Memory B cell (primary cell): ENCODE measurements at places on chromosomes 12 and 14.

DNA sequence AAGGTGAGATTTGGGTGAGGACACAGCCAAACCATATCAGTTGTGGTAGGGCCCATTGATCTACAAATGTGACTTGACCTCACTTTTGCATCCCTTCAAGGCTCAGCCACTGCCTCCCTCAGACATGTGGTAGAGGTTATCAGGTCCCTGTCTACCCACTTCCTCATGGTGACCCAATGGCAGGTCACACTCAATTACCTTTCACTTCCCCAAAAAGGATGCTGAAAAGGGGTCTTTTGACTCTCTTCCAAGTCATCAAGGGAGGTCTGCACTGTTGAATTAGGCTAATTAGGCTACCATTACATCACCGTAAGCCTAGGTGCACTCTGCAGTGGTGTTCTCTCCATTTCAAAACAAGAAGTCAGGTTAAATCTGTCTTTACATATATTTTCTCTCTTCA lies 22.6 kb upstream of the DRAM1 start:
- no peak for DNase-seq

DNA sequence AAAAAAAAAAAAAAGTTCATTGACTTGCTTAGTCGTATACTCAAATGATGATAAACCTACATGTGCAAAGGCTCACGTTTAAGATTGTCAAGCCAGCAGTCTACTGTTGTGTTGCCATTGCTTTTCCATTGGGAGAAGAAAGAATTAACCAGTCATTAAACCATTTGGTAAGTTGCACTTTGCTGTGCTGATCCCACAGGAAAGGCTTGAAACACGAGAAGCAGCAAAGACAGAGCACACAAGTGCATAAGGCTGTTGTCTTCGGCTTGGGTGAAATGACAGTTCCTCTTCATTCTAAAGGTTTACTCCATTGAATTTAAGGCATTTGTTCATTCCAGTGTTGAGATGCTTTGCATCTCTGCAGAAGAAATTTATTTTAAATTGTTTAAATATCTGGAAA lies 50.1 kb downstream of the ZC3H14 start:
- DNase-seq, result no peak

GRCh38 chr14:22602862-22603261 lies 4.8 kb downstream of the ABHD4 start:
- DNase-seq, result no peak

DNA sequence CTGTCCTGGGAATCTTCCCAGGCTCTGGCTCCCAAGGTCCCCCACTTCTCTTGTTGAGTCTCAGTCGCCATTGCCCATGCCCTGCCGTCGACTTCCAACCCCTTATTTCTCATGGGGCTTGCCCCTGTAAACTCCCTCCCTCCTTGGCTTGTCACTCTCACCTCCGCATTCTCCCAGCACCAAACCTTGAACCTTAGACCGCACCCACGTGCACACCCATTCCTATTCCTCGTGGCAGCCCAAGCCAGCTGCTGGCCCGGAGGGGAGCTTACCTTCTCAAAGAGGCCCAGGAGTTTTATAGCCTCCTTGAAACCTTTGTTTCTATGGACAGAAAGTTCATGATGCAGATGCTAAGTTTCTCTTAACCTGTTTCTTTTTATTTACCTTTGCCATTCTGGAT lies 4.6 kb downstream of the JDP2 start:
- DNase-seq, result no peak

DNA sequence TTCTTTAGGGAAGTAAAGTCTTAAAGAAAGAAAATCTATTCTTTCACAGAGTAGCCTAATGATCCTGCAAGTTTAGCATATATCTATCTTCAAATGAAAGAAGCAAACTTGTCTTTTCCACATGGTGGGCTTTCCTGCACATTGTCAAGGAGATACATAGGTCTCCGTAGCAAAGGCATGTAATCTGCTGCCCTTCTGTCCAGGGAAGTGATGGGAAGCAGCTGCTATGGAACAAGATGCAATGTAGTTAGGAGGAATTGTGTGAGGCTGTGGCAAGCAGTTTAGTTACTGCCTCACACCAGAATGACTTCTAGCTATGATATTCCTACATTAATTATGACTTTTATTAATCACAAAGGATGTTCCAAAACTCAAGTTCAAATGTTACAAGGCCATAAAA lies 174.4 kb downstream of the PDZRN4 start:
- DNase-seq, result no peak

GRCh38 chr14:85695300-85695699 lies 165.4 kb downstream of the FLRT2 start:
- no peak for DNase-seq

DNA sequence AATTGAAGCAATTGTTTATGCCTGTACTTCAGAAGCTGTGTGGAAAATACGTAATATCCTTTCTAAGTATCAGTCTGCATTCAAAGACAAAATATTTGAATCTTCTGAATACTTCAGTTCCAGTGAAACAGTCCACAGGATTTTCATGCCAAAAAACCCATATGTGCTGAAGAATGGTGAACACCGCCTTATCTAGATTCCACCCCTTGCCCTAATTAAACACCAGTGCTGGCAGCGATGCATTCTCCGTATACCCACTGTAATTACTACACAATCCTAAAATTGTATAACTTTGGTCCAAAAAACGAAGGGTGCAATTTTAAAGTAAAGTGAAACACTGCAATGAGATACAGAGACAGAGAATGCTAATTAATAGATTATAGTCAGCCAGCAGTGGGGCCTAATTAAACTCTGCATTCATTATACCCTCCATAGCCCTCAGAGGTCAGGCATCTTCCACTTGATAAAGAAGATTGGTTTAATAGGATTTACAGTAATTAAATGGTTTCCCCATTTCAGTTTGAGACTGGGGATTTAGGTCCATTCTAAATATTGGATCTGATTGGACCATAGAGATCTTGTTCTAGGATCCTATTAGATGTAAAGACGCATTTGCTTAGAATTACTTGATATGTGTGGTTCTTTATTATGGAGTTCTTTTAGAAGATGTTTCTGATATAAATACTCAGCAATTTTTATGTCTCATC lies 43.9 kb downstream of the ERC1 start:
- no peak for DNase-seq

GRCh38 chr12:117718559-117718958 lies 250.2 kb downstream of the KSR2 start:
- DNase-seq, result no peak

GRCh38 chr12:26295001-26295400 lies 99.6 kb downstream of the SSPN start:
- no peak for DNase-seq

DNA sequence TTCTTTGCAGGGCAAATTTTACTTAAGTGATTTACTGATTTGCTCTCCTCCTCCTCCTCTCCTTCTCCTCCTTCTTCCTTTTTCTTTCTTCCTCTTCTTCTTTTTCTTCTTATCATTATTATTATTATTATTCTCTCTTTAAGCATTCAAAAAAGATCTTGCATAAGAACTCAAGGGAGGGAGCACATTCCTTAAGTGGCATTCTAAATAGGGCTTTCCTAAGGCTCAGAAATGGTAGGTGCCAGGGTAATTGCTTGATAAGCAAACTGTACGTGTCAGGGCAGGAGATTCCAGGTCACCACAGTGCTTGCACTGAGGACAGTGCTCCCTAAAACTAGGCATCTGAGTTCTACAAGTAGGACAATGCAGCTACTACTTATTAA lies 92.4 kb downstream of the SPTSSA start:
- DNase-seq, result no peak
